GM23338 (cell line): ENCODE measurements at places on chromosomes 4 and X. TPM values are rescaled to one million over a fixed set of nuclear protein-coding genes. Genes with fewer than 3 reads are reported as not detected.

ACE2 gene
- 0.10 TPM in 1 of 2 replicates, not detected in the other for total RNA-seq

HELT gene
- not detected in 2 replicates for total RNA-seq

DNA sequence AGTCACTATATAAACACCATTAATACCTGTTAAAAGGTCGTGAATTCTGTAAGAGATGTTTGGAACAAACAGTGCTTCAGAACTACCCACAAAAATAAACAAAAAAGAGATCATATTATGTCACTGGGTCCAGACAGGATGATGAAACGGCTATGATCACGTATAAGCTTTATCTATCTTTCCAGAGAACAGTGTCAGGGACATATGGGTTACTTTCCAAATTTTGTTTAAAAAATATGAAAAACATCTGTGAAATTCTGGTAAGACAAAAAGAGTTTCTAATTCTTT lies 90.0 kb downstream of the SORBS2 start:
- no peak overlapping the region for H3K4me3 ChIP-seq
- no peaks in the 10 kb centered on the region for H3K4me1 ChIP-seq
- H3K27ac ChIP-seq: no peak overlapping the region
- no peaks in the 10 kb centered on the region for H3K36me3 ChIP-seq

GRCh38 chr4:118077767-118078105 lies 43.5 kb downstream of the NDST3 start:
- H3K36me3 ChIP-seq: no peaks in the 10 kb centered on the region
- no peak overlapping the region for H3K4me3 ChIP-seq
- no peaks in the 10 kb centered on the region for H3K27me3 ChIP-seq
- DNase-seq: no peak

DNA sequence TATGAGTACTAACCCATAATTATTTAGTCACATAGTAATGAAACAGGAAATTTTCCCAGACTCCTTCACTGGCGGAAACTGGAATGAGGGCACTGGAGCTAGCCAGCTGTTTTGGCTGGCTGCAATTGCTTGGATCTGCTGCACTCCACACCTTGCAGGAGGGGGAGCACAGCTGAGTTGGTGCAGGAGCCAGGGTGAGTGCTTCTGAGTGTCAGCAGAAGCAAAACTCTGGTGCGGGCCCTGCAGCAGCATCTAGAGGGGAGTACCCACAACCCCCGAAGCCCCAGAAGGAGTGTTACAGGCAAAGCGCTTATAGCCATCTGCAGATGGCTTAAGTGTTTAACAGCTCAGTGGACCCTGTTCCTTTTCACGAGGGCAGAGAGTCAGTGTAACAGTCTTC lies 96.1 kb downstream of the RPA4 start:
- no peaks in the 10 kb centered on the region for H3K36me3 ChIP-seq
- H3K4me1 ChIP-seq: no peaks in the 10 kb centered on the region
- DNase-seq: peak; percentile 33
- H3K27ac ChIP-seq: no peak overlapping the region

DNA sequence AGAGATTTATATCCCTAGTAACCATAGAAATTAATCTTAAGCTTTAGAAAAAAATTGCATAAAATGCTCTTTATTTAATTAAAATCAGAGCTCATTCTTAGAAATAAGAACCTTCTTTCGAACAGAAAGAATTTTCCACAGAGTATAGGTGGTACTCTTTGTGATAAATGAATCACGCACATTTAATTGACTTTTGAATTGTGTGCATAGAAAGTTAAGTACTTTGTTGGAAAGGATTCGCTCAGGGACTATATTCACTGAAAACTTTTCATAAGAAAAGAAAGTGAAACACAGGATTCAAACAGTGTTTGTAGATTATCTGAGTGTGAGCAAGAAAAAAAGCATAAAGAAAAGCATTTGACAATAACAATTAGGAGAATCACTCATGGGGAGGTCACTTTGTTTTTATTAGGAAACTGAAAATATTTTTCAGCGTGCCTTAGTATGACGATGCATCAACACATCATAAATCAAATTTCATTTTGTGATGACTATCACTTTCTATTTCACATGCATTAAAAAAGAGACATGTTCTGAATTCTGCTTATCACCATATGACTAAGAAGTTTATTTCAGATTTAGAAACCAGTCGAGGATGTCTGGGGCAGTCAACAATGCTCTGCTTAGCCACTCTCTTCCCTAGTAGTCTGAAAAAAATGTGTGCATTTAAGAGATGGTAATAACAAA lies 49.5 kb downstream of the STX18 start:
- H3K27me3 ChIP-seq: no peaks in the 10 kb centered on the region
- no peak overlapping the region for H3K27ac ChIP-seq
- peaks cover 16% of the 10 kb centered on the region for H3K4me1 ChIP-seq
- DNase-seq: no peak

- H3K27me3 ChIP-seq: no peaks in the 10 kb centered on the region
- H3K4me3 ChIP-seq: no peak overlapping the region
- H3K27ac ChIP-seq: no peak overlapping the region
- H3K4me1 ChIP-seq: no peaks in the 10 kb centered on the region
These were observed 355.5 kb downstream of the FBXW7 start for GRCh38 chr4:152180369-152180768.
